ENCODE measurements at places on chromosomes 1 and 21.

- no peak for DNase-seq
These were observed 290.5 kb downstream of the OMA1 start for GRCh38 chr1:58256041-58256440.

- DNase-seq, result no peak
These were observed 178.5 kb downstream of the RHOU start for GRCh38 chr1:228913626-228914414.

- DNase-seq, result no peak
These were observed 305.3 kb downstream of the TM2D1 start for GRCh38 chr1:61419657-61420056.

DNA sequence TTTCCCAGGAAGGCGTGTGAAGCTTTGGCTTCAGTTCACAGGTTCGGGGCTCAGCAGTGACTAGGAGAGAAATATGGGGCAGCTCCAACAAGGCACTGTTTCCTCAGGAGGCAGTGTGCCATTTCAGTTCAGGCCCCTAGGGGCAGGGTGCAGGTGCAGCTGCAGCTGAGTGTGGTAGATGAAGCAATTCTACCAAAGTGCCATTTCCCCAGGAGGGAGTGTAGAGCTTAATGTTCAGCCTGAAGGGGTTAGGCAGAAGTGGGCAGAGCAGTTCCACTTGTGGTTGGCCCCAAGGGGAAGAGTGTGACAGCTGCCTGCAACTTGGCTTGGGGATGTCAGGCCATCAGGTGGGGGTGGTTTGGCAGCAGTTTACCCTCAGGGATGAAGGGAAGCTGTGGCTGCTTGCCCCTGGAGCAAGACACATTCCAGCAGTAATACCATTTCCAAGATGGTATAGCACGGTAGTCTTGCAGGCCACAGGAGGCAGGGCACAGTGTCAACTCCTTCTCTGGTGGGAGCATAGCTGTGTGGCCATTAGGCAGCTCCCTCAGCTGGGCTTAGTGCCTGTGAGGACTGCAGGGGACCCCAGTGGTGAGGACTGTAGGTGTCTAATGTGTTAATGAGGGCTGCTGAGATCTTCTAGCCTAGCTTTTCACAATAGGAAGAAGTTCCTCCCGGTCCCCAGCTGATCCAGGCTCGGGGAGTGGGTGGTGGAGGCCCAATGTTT is 34.7 kb downstream of the RGSL1 start:
- no peak for DNase-seq

- no peak for DNase-seq
These were observed 66.5 kb upstream of the GADD45A start for GRCh38 chr1:67618285-67619018.

- DNase-seq, result no peak
These were observed 11.1 kb upstream of the GJB5 start for GRCh38 chr1:34743775-34744174.

DNA sequence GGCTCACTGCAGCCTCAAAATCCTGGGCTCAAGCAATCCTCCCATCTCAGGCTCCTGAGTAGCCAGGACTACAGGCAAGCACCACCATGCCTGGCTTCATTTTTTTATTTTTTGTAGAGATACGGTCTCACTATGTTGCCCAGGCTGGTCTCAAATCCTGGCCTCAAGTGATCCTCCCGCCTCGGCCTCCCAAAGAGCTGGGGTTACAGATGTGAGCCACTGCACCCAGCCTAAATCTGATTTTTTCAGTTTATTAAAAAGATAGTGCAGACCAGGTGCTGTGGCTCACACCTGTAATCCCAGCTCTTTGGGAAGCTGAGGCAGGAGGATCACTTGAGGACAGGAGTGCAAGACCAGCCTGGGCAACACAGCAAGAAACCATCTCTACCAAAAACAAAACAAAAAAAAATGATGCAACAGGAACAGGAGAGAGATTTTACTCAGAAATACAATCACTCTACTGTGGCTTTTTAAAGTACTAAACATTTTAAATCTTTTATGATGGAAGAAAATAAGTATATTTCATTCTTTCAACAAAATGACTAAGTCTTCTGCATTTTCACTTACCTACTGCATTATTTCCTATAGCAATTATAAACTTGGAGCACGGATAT is 1.9 kb downstream of the PSMG1 start:
- DNase-seq, result no peak
